Testis (tissue), 5 donors: ENCODE measurements at places on chromosomes 12 and 14. TPM values are rescaled to one million over a fixed set of nuclear protein-coding genes. Genes with fewer than 3 reads are reported as not detected.

GRCh38 chr12:53258541-53259539 lies 9.3 kb upstream of the ESPL1 start:
- H3K27me3 ChIP-seq, result no peaks in the 10 kb centered on the region
- no peaks in the 10 kb centered on the region for H3K4me1 ChIP-seq
- DNase-seq, result no peak
- H3K36me3 ChIP-seq, result no peaks in the 10 kb centered on the region
- H3K4me3 ChIP-seq, result no peak overlapping the region

VPS37B gene
- total RNA-seq, result 90.1 TPM

CELA1 gene
- 0.50 TPM for total RNA-seq

TCTN1 gene
- 109 TPM for total RNA-seq

TSHR gene
- not detected for total RNA-seq

DNA sequence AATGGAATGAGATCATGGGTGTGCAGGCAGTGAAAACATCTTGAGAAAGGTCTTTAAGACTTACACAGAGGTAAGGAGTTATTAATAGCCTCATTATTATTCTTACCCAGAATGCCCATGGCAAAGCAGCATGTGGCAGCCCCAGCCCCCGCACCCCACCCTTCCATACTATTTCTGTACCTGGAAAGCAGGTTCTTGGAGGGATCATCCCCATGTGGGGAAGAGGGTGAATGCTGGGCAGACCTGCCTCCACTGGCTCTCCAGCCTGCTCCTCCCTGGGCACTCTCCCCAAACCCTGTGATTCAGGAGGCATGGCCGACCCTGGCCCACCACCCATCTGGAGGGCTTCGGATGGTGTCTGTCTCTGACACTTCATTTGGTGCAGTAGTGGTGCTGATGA lies 28.3 kb downstream of the NPC2 start:
- no peaks in the 10 kb centered on the region for H3K36me3 ChIP-seq
- no peak overlapping the region for H3K27ac ChIP-seq
- peaks cover 19% of the 10 kb centered on the region for H3K4me1 ChIP-seq
- H3K4me3 ChIP-seq, result no peak overlapping the region
- H3K27me3 ChIP-seq, result no peaks in the 10 kb centered on the region
- DNase-seq, result no peak

GRCh38 chr12:90984114-90984513 lies 20.7 kb downstream of the EPYC start:
- DNase-seq, result no peak
- no peak overlapping the region for H3K4me3 ChIP-seq
- no peaks in the 10 kb centered on the region for H3K27me3 ChIP-seq
- no peak overlapping the region for H3K27ac ChIP-seq

ACOT6 gene
- total RNA-seq, result 0.94 TPM

COQ5 gene
- 37.4 TPM for total RNA-seq

DNA sequence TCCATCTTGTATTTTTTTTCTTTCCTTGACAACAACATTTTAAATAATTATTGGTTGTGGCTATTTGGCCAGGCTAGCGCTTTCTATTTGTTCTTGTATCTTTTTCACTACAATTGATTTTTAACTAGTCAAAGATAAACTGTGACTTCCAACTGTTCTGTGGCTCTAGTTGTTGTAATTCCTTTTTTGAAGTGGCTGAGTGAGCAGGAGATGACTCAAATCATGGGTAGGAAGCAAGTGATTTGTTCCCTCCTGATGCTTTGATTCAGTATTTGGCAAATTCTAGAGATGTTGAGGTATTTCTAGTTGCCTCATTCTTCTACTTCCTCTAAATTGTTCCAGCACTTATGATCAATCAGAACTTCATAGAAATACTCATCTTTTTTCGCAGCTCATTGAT lies 633.5 kb downstream of the RERGL start:
- H3K27me3 ChIP-seq, result no peaks in the 10 kb centered on the region
- no peak for DNase-seq
- no peaks in the 10 kb centered on the region for H3K36me3 ChIP-seq
- H3K4me1 ChIP-seq, result no peaks in the 10 kb centered on the region
- no peak overlapping the region for H3K4me3 ChIP-seq

PDE3A gene
- total RNA-seq, result 4.8 TPM

GRCh38 chr12:26845057-26845666 lies 12.2 kb upstream of the ITPR2 start:
- no peak overlapping the region for H3K27ac ChIP-seq
- no peaks in the 10 kb centered on the region for H3K36me3 ChIP-seq
- peaks cover 14% of the 10 kb centered on the region for H3K4me1 ChIP-seq

DNA sequence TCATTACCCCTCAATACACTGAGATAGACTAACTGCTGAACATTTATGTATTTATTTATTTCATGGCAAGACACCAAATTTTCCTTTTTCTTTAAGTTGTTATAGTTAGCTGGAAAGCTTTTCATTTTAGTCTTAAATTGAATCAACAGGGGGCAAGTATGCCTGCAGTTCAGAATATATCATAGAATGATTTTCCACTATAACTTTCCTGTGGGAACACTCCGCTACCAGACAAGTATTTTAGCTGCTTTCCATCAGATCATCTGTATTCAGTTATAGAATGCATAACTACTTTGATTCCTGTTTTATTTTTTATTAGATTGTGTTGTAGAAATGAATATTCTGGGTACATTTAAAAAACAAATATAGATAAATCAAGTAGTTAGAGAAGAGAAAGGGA lies 102.0 kb downstream of the SLC6A15 start:
- H3K27me3 ChIP-seq, result no peaks in the 10 kb centered on the region
- H3K27ac ChIP-seq, result no peak overlapping the region
- DNase-seq, result no peak
- no peaks in the 10 kb centered on the region for H3K4me1 ChIP-seq
- H3K4me3 ChIP-seq, result no peak overlapping the region

- no peak overlapping the region for H3K27ac ChIP-seq
- H3K4me3 ChIP-seq, result no peak overlapping the region
- no peaks in the 10 kb centered on the region for H3K27me3 ChIP-seq
- no peaks in the 10 kb centered on the region for H3K36me3 ChIP-seq
Measured at GRCh38 chr12:50425589-50426258, 25.0 kb downstream of the LARP4 start.

GRCh38 chr12:113305281-113305856 lies 29.5 kb downstream of the SLC8B1 start:
- H3K27me3 ChIP-seq, result no peaks in the 10 kb centered on the region
- no peak overlapping the region for H3K4me3 ChIP-seq
- H3K27ac ChIP-seq, result no peak overlapping the region
- DNase-seq, result no peak

DNA sequence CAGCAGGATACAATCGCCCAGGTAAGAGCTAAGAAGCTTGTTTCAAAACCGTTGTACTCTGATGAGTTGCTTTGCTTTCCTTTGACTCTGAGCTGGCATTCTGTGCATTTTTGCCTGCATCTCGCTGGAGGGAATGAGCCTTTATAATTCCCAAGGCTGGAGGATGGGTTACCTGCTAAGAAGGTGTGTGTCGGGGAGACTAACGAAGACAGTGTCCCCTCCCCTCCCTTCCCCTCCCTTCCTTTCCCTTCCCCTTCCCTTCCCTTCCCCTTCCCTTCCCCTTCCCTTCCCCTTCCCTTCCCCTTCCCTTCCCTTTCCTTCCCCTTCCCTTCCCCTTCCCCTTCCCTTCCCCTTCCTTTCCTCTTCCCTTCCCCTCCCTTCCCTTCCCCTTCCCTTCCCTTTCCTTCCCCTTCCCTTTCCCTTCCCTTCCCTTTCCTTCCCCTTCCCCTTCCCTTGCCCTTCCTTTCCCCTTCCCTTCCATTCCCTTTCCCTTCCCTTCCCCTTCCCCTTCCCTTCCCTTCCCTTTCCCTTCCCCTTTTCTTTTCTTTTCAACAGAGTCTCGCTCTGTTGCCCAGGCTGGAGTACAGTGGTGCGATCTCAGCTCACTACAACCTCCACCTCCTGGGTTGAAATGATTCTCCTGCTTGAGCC lies 15.4 kb downstream of the C3AR1 start:
- H3K36me3 ChIP-seq, result no peaks in the 10 kb centered on the region
- H3K4me1 ChIP-seq, result no peaks in the 10 kb centered on the region
- no peaks in the 10 kb centered on the region for H3K27me3 ChIP-seq
- no peak for DNase-seq
- no peak overlapping the region for H3K4me3 ChIP-seq
- H3K27ac ChIP-seq, result no peak overlapping the region

SLC8A3 gene
- total RNA-seq, result 0.43 TPM

- no peaks in the 10 kb centered on the region for H3K36me3 ChIP-seq
- peaks cover 45% of the 10 kb centered on the region for H3K4me1 ChIP-seq
- no peak overlapping the region for H3K4me3 ChIP-seq
- H3K27ac ChIP-seq, result peak overlapping the region; percentile 2
- H3K27me3 ChIP-seq, result no peaks in the 10 kb centered on the region
Measured at GRCh38 chr12:124675881-124676713, 108.7 kb upstream of the NCOR2 start.

- no peaks in the 10 kb centered on the region for H3K27me3 ChIP-seq
- H3K27ac ChIP-seq, result no peak overlapping the region
- no peaks in the 10 kb centered on the region for H3K36me3 ChIP-seq
Measured at GRCh38 chr12:83866477-83866876, 1046.1 kb downstream of the SLC6A15 start.

GRCh38 chr12:106245767-106246166 lies 2.1 kb downstream of the CKAP4 start:
- H3K4me3 ChIP-seq, result no peak overlapping the region
- peak overlapping the region; percentile 97 for H3K27ac ChIP-seq
- no peaks in the 10 kb centered on the region for H3K27me3 ChIP-seq
- H3K36me3 ChIP-seq, result no peaks in the 10 kb centered on the region
- no peak for DNase-seq

DNA sequence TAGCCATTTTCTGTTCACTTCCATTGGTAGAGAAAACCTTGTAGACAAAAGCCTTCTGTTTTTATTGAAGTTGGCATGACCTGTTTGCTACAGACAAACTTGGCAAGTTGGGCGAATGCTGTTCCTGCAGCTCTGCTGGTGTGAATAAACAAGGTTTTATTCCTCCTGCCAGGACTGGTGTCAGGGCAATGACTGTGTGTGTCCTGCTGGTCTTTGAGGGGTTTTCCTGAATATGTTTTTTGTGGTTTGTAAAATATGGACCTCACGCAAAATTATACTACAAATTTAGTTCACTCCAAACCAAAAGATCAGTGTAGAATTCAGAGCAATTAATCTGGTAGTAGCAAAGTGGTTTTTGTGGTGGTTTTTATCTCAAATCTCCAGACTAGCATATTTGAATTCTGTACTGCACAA lies 140.8 kb downstream of the ERC1 start:
- no peaks in the 10 kb centered on the region for H3K27me3 ChIP-seq
- H3K4me3 ChIP-seq, result no peak overlapping the region
- DNase-seq, result no peak
- no peaks in the 10 kb centered on the region for H3K36me3 ChIP-seq
- H3K4me1 ChIP-seq, result no peaks in the 10 kb centered on the region
- no peak overlapping the region for H3K27ac ChIP-seq

DNA sequence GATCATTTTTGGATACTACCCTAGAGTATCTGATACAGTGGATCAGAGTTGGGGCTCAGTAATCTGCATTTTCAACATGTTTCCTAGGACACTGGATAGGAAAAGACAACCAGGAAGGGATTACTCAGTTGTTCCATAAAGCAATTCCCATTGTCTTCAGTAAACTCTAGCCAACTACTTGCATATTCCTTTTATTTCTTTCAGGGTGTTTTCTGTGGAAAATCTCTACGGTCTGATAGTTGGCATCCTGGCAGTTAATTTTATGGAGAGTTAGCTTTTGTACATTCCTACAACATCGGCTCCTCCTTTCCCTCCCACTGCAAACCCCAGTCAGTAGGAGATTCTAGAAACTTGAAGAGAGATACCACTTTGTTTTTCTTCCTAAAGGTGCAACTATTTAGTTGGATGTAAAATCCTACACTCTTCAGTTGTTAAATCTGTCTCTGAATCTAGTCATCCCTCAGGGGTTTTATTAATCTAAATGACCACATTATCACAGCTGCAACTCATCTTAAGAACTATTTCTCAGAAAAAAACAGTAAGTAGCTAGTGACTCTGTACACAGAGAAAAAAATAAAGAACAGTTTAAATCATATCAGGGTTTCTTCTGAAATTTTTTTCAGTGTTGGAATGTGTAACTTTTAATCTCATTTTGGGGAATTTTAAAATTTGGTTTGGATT lies 103.9 kb downstream of the PDE3A start:
- no peak overlapping the region for H3K4me3 ChIP-seq
- no peak overlapping the region for H3K27ac ChIP-seq
- H3K36me3 ChIP-seq, result no peaks in the 10 kb centered on the region

- H3K4me1 ChIP-seq, result no peaks in the 10 kb centered on the region
- H3K36me3 ChIP-seq, result no peaks in the 10 kb centered on the region
- H3K27ac ChIP-seq, result no peak overlapping the region
- no peak for DNase-seq
- H3K27me3 ChIP-seq, result no peaks in the 10 kb centered on the region
Measured at GRCh38 chr14:39880106-39880695, 448.0 kb upstream of the FBXO33 start.

DNA sequence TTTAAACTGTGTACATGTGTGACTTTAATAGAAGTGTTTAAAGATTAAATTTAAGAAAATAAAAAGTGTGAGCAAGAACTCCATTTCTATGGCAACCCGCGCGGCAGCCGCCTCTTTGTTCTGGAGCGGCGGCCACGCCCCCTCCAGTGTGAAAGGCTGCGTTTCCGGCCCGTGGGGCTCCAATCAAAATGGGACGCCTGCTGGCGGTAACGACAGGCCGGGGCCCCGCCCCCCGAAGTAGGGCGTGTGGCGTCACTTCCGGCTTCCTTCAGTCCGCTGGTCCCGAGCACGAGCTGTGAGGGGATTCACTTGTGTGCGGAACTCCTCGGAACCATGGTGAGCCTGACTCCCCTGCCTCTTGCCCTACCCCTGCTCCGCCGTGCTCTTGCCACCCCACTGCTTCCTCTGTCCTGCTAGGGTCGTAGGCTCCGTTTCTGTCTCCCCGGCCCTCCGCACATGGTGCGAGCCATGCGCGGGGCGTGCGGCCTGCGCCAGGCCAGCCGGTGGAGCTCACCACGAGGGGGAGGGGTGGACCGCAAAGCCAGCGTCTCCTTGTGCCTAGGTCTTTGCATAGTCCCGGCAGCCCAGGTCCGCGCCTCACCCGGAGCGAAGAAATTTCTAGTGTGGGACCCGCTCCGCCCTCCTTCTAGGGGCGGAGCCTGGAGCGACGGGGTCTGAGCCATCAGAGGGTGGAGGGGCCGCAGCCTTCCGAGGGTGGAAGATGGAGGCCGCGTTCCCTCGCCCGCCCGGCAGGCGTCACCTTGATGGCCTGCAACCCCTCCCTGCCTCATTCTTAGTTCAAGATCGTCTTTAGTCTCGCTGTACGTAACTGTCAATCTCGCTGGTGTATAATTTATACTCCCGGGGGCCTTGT lies at the start of gene CCT2:
CCT2 (plus strand) TSS at position 271 of the 874 bp plus-strand sequence; CDS start at position 334, 63 bp downstream.
- peaks cover 4% of the 10 kb centered on the region for H3K4me1 ChIP-seq
- peak within 1 kb of the TSS; percentile 60 for H3K27ac ChIP-seq
- peak; percentile 99 for DNase-seq
- H3K27me3 ChIP-seq, result no peaks in the 10 kb centered on the region

DNA sequence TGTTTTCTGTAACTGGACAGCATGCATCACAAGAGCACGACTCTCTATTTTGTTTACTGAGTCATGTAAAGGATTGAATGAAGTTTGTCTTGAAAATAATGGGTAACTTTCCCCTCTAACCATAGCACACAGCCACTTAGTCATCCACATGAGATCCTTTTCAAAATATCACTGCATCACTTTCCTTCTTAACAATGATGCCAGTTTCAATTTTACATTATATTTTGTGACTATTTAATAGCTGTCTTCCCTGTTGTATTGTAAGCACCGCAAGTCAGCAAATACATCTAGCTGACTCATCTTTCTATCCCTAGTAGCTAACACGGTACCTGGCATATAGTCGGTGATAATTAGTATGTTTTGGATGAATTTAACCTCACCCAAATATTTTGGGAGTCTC lies 83.3 kb upstream of the PPM1H start:
- DNase-seq, result no peak
- H3K4me1 ChIP-seq, result no peaks in the 10 kb centered on the region
- no peak overlapping the region for H3K4me3 ChIP-seq
- no peaks in the 10 kb centered on the region for H3K36me3 ChIP-seq

- H3K36me3 ChIP-seq, result no peaks in the 10 kb centered on the region
- no peak for DNase-seq
- H3K27ac ChIP-seq, result no peak overlapping the region
- H3K4me3 ChIP-seq, result no peak overlapping the region
Measured at GRCh38 chr12:112283546-112283945, 98.7 kb downstream of the HECTD4 start.
